Activated CD4-positive, alpha-beta T cell treated with anti-CD3 and anti-CD28 coated beads for 36 hours (primary cell): ENCODE measurements at places on chromosomes 13 and 19. TPM values are rescaled to one million over a fixed set of nuclear protein-coding genes. Genes with fewer than 3 reads are reported as not detected.
A peak's percentile ranks its signal among the peaks of the same experiment; 100 is the strongest.

DNA sequence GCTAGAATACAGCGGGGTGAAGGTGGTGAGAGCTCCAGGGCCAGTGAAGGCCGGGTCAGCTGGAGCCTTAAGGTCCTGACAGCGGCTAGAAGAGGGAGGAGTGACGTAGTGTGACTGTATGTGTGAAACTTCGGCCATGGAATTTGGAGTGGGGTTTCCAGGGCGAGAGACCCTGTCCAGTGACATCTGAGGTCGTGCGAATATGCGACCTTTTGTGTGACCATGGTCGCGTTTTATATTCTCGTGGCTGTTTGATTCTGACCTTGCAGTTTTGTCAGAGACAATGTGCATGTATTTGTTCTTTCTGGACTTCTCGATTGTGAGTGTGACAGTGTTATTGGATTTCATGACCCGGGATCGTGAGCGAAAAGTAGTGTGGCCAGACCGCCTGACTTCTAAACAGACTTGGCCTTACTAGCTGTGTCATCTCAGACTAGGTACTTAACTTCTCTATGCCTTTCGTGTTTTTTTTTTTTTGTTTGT, 405 bp upstream of the ZNF569 start:
- peak overlapping the region; percentile 94 for H3K4me3 ChIP-seq
- peaks cover 36% of the 10 kb centered on the region for H3K36me3 ChIP-seq
- peaks cover 31% of the 10 kb centered on the region for H3K4me1 ChIP-seq
- DNase-seq = no peak
- no peaks in the 10 kb centered on the region for H3K27me3 ChIP-seq

- no peak overlapping the region for H3K27ac ChIP-seq
- H3K4me1 ChIP-seq = peaks cover 26% of the 10 kb centered on the region
- no peak for DNase-seq
These were observed 3.8 kb upstream of the ALOX5AP start for GRCh38 chr13:30731361-30732045.

DNA sequence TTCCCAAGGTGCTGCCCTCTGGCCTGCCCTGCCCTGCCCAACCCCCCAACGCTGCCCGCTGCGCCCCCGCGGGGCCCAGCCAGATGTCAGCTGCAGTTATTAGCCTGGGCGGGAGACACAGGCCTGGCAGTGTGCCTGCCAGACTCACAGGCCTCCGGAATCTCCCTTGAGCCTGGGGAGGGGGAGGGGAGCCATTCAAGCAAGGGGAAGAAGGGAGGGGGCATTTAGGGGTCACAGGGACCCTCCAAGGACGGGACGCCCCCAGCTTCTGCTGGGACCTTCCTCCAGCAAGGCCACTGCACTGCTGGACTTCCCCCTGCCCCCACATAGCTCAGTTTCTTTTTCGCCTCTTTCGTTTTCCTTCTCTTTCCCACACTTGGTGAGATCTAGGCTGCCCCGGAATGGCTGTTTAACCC, 2.6 kb upstream of the JUNB start:
- peaks cover 15% of the 10 kb centered on the region for H3K36me3 ChIP-seq
- H3K4me3 ChIP-seq = peak overlapping the region; percentile 92
- peaks cover 18% of the 10 kb centered on the region for H3K4me1 ChIP-seq
- H3K27me3 ChIP-seq = no peaks in the 10 kb centered on the region

- no peaks in the 10 kb centered on the region for H3K4me1 ChIP-seq
- no peak overlapping the region for H3K27ac ChIP-seq
- no peaks in the 10 kb centered on the region for H3K27me3 ChIP-seq
- peaks cover 5% of the 10 kb centered on the region for H3K36me3 ChIP-seq
- peak; percentile 93 for DNase-seq
These were observed 7.7 kb upstream of the TMEM161A start for GRCh38 chr19:19145684-19146608.

DNA sequence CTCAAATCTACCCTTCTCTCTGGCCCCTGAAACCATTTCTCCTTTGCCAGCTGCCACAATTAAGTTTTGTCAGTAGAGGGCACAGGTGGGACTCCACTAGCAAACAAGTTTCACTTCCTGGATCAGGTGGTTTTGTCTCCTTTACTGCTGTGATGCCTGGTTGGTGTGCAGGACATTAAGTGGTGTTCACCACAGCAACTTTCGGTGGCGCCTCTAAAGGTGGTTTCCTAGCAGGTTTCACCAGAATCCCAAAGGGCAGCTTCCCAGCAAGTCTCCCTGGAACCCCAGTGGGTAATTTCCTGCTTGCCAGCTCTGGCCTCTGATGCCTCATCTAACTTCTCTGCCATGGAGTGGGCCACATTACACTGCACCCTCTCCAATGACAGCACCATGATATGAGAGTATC, 16.6 kb downstream of the MED4 start:
- H3K4me3 ChIP-seq = no peak overlapping the region
- H3K27ac ChIP-seq = no peak overlapping the region
- H3K27me3 ChIP-seq = no peaks in the 10 kb centered on the region

- H3K4me1 ChIP-seq = peaks cover 29% of the 10 kb centered on the region
- H3K27me3 ChIP-seq = peaks cover 58% of the 10 kb centered on the region
- no peak for DNase-seq
- no peaks in the 10 kb centered on the region for H3K36me3 ChIP-seq
- H3K27ac ChIP-seq = no peak overlapping the region
These were observed 1.8 kb downstream of the SLITRK1 start for GRCh38 chr13:83880275-83881139.

GRCh38 chr19:42271861-42272534, 2.9 kb downstream of the CIC start:
- DNase-seq = no peak
- H3K4me3 ChIP-seq = no peak overlapping the region
- H3K36me3 ChIP-seq = peaks cover 26% of the 10 kb centered on the region
- peaks cover 46% of the 10 kb centered on the region for H3K4me1 ChIP-seq
- H3K27ac ChIP-seq = peak overlapping the region; percentile 97

DNA sequence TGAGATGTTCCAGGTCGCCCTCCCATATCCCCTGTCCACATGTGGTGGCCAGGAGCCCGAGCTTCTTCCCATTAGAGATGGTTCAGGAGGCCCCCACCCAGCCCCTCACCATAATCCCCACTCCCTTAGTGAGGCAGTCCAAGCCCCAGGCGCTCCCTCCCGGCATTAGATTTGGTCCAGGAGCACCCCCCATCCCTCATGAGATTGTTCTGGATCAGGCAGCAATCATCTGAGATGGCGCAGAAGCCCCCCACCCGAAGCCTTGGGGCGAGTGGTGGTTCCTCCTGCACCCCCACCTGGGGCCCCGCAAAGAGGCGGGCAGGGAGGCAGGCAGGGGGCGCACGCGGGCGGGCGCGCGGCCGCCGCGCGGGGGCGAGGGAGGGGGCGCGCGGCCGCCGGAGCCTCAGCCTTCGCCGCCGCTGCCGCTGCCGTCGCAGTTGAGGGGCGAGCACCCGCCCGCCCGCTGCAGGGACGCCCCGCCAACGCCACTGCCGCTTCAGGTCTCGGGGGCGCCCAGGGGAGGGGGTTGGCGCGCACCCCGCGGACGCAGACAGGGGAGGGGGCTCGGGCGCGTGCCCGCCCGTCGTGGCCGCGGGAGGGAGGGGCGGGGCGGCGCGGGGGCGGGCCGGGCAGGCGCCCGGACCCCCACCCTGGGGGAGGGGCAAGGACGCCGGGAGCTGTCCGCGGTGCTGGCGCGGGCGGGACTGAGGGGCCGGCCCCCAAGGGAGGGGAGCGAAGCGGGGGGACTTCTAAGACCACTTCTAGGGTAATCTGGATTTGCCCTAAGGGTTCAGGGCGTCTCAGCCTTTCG, 46.4 kb upstream of the SHKBP1 start:
- peaks cover 11% of the 10 kb centered on the region for H3K4me1 ChIP-seq
- DNase-seq = peak; percentile 51
- H3K27me3 ChIP-seq = peaks cover 19% of the 10 kb centered on the region
- no peak overlapping the region for H3K4me3 ChIP-seq

DNA sequence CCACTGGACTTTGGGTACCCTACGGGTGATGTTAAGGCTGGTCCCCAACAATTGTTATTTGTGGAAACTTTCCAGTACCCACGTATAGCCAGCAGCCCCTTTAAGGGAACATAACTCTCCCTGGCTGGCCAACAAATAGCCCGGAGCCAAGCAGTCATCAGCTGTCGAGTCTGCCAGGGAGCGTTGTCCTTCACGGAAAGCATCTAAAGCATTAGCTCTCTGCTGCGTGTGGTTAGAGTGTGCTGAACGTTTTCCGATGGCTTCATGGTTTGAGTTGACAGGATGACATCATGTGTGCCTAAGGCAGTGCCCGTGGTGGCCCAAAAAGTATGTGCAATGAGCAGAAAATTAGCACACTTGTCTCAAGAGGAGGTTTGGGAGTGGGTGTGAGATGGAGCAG, 3.3 kb upstream of the ZNF556 start:
- no peaks in the 10 kb centered on the region for H3K36me3 ChIP-seq
- no peak for DNase-seq
- H3K27me3 ChIP-seq = peaks cover 5% of the 10 kb centered on the region
- no peak overlapping the region for H3K4me3 ChIP-seq
- H3K27ac ChIP-seq = no peak overlapping the region

- no peaks in the 10 kb centered on the region for H3K4me1 ChIP-seq
- H3K27me3 ChIP-seq = no peaks in the 10 kb centered on the region
- no peak overlapping the region for H3K4me3 ChIP-seq
- no peak for DNase-seq
These were observed 489.5 kb upstream of the SPRY2 start for GRCh38 chr13:80830431-80830830.

GRCh38 chr13:98912846-98913245, 65.0 kb downstream of the DOCK9 start:
- no peak for DNase-seq
- no peak overlapping the region for H3K27ac ChIP-seq
- H3K27me3 ChIP-seq = no peaks in the 10 kb centered on the region
- H3K4me1 ChIP-seq = peaks cover 46% of the 10 kb centered on the region
- no peak overlapping the region for H3K4me3 ChIP-seq

C2CD4C gene
- 0.11 TPM for total RNA-seq

FTL gene
- total RNA-seq = 809 TPM

ATP1A3 gene
- total RNA-seq = 1.8 TPM
